ENCODE measurements at places on chromosomes 13 and 19.

- no peak for DNase-seq
Observed at GRCh38 chr19:13768510-13768909, 4.2 kb downstream of the MRI1 start.

GRCh38 chr13:35499196-35499662, 22.7 kb upstream of the MAB21L1 start:
- DNase-seq, result no peak

GRCh38 chr19:1577090-1577928, 9.2 kb upstream of the MEX3D start:
- DNase-seq, result no peak

GRCh38 chr13:20565115-20565736, 1.7 kb upstream of the IFT88 start:
- DNase-seq, result no peak

DNA sequence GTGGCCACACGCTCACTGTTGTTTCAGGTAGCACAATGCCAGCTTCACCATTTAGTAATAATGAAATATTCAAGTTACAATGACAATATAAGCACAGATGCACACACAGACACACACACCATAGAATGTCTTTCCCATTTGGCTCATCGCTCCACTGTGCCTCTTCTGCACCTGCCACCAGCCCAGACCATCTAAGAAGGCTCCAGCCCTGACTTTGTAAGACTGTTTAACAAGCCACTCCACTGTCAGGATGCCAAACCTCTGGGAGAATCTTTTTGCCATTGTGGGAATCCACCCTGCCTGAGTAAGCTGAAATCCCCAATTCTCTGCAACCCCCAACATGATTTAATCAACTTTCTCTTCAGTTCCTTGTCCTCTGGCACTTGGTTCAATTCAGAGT, 60.6 kb downstream of the LHFPL6 start:
- no peak for DNase-seq

DNA sequence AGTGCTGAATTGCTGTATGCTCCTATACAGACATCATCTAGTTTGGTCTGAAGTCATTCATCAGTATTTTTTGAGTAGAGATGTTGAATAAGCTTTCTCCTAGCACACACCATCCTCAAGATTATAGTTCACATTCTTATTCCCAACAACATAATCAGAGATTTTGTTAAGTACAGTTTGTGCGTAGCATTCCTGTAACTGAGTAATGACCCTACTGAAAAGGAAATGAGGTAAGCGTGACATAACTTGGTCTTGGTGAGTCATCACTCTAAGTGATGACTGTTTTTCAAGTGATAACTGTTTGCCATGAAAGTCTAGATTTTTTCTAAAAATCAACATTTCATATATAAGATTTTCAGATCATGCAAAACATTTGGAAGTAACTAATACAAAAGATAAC, 18.5 kb upstream of the FAM216B start:
- DNase-seq, result no peak

DNA sequence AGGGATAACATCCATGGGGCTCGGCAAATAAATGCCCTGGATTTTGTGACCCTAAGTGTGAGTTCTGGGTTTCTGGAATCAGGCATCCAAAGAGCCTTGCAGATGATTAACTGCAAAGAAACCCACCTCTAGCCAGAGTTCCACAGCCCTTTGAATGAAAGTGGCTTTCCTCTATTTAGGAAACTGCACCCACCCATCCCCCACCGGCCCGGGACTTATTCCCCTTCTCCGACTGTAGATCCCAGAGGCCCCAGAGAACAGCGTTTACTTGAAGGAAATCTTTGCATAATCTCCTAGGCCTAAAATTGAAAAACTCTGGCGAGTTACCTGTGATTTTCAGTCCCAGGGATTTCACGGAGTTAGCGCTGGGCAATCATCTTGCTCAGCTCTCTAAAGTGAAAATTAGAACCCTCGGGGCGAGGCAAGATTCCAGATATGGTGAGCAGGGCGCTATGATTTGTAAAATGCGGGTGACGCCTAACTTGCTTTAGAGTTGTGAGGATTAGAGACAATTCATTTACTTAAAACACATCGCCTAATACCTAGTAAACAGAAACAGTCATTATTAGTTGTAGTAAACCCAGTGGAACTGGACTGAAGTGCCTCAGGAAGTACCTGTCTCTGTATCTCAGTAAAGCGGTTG, 9.4 kb downstream of the URAD start:
- DNase-seq, result no peak

- no peak for DNase-seq
Observed at GRCh38 chr13:71169180-71169579, 697.8 kb downstream of the DACH1 start.

- no peak for DNase-seq
Observed at GRCh38 chr13:72763411-72763810, 18.3 kb downstream of the DIS3 start.

Data from MG63 (cell line).